ENCODE measurements at places on chromosomes 12 and 14. TPM values are rescaled to one million over a fixed set of nuclear protein-coding genes. Genes with fewer than 3 reads are reported as not detected.

RNASE11 gene
- total RNA-seq, result not detected

PPP2R5E gene
- total RNA-seq, result 18.4 TPM

PRKD1 gene
- 7.2 TPM for total RNA-seq

COX8C gene
- not detected for total RNA-seq

CLEC9A gene
- not detected for total RNA-seq

PPP4R4 gene
- not detected for total RNA-seq

ETNK1 gene
- 24.5 TPM for total RNA-seq

TMEM52B gene
- total RNA-seq, result 10.4 TPM

KLRB1 gene
- not detected for total RNA-seq

RPGRIP1 gene
- not detected for total RNA-seq

NEUROD4 gene
- total RNA-seq, result not detected

P3H3 gene
- total RNA-seq, result 69.5 TPM

IL26 gene
- not detected for total RNA-seq

ACSM4 gene
- not detected for total RNA-seq

RBP5 gene
- not detected for total RNA-seq

FAIM2 gene
- total RNA-seq, result 0.29 TPM

CLEC4D gene
- not detected for total RNA-seq

GALNT9 gene
- total RNA-seq, result 0.29 TPM
